ENCODE measurements at places on chromosomes 3 and 15. TPM values are rescaled to one million over a fixed set of nuclear protein-coding genes. Genes with fewer than 3 reads are reported as not detected.

PSTPIP1 gene
- total RNA-seq = 0.77 TPM

GFM1 gene
- total RNA-seq = 25.8 TPM

ARGFX gene
- total RNA-seq = not detected

ERICH6 gene
- total RNA-seq = not detected

RTP1 gene
- total RNA-seq = 0.43 TPM

RASGRF1 gene
- total RNA-seq = 0.22 TPM

TNFSF10 gene
- not detected for total RNA-seq

STAB1 gene
- total RNA-seq = not detected

CCNB2 gene
- total RNA-seq = 374 TPM

CYP1A2 gene
- not detected for total RNA-seq

PP2D1 gene
- not detected for total RNA-seq

HACD2 gene
- total RNA-seq = 26.6 TPM

SV2B gene
- 0.02 TPM for total RNA-seq

ZIC1 gene
- total RNA-seq = 0.84 TPM

TEX55 gene
- total RNA-seq = not detected

GP5 gene
- 0.03 TPM for total RNA-seq

AGTR1 gene
- not detected for total RNA-seq

HRG gene
- not detected for total RNA-seq

FAM3D gene
- 0.11 TPM for total RNA-seq

TF gene
- 0.77 TPM for total RNA-seq

PRR23A gene
- not detected for total RNA-seq

SERPINI2 gene
- not detected for total RNA-seq

SCN11A gene
- 0.81 TPM for total RNA-seq

KCNH8 gene
- 2.3 TPM for total RNA-seq

CLN6 gene
- total RNA-seq = 41.9 TPM

ARID3B gene
- 72.4 TPM for total RNA-seq

CYFIP1 gene
- 112 TPM for total RNA-seq

MAGEF1 gene
- 88.1 TPM for total RNA-seq

GASK1A gene
- 10.3 TPM for total RNA-seq

KNG1 gene
- not detected for total RNA-seq

HHATL gene
- not detected for total RNA-seq

TGM5 gene
- total RNA-seq = not detected

CHRNA5 gene
- 46.9 TPM for total RNA-seq

AHSG gene
- not detected for total RNA-seq

GCNT3 gene
- total RNA-seq = not detected

HIGD2B gene
- total RNA-seq = not detected

CD96 gene
- total RNA-seq = not detected

NR2E3 gene
- total RNA-seq = 0.28 TPM

SERINC4 gene
- not detected for total RNA-seq

SCAP gene
- 33.0 TPM for total RNA-seq

GOLGA8G gene
- total RNA-seq = not detected

CAMK2N2 gene
- 0.71 TPM for total RNA-seq

SRGAP3 gene
- total RNA-seq = 35.7 TPM

C3orf22 gene
- total RNA-seq = not detected

PTH1R gene
- total RNA-seq = not detected

DUOX2 gene
- total RNA-seq = not detected

ACTRT3 gene
- 0.31 TPM for total RNA-seq

SLC9C1 gene
- total RNA-seq = 0.31 TPM

CRABP1 gene
- total RNA-seq = 454 TPM

HTR3E gene
- total RNA-seq = not detected

HCLS1 gene
- total RNA-seq = not detected

ACTC1 gene
- total RNA-seq = 3.8 TPM

TTC21A gene
- total RNA-seq = 1.2 TPM

WWTR1 gene
- total RNA-seq = 13.9 TPM

Measured in neural progenitor cell (in vitro differentiated cells).